Amygdala (tissue), 56 donors: ENCODE measurements at places on chromosomes 6 and 20.

DNA sequence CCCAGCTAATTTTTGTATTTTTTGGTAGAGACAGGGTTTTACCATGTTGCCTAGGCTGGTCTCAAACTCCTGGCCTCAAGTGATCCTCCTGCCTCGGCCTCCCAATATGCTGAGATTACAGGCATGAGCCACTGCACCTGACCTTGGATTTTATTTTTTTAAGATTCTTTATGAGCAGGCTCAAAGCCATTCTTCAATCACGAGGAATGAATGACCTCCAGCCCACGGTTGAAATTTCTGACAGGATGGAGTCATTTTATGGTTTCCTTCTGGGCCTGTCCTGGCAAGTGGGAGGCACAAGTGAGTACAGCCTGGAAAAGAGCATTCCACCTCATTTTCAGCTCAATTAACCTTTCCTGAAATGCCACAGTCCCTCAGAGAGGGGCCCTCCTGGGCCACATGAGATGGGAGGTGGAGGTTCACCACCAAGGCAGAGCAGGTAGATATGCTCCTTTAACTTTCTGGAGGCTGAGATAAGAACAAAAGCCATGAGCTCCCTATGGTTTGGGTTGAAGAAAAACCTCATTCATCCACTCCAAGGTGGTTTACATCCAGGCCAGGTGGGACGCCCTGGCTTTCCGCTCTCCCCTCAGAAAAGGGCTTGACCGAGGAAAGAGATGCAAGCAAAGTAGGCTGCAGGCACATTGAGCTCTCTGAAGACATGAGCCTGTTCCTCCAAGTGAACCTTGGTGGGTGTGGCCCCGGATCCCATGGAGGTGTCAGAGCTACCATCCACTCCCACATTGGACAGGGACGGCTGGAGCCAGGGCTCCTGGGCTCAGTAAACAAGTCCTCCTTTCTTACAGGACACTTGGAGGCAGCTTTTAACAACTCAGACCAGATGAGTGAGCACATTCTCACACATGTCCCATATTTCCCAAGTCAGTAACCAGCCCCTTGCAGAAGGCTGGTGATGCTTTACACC is 208.5 kb upstream of the SSTR4 start:
- no peak for DNase-seq

GRCh38 chr6:93779086-93779841 is 359.9 kb upstream of the EPHA7 start:
- no peak for DNase-seq

GRCh38 chr20:61434341-61434781 is 182.3 kb downstream of the CDH4 start:
- no peak for DNase-seq

DNA sequence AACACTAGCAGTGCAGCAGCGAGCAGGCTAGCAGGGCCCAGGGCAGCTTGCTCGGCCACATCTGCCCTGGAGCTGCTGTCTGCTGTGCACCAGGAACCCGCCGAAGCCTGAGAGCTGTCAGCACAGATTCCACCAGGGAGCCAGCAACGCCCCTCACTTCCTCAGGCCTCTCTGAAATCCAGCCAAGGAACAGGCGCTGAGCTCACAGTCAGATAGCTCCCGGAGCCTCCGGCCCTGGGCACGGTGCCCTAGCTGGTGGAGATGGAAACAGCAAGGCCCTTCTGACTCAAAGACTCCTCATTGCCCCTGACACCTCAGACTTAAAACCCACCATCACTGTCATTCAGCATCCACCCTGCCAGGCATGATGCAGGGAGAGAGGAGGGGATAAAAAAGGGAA is 839.4 kb downstream of the MAFB start:
- peak; percentile 45 for DNase-seq

DNA sequence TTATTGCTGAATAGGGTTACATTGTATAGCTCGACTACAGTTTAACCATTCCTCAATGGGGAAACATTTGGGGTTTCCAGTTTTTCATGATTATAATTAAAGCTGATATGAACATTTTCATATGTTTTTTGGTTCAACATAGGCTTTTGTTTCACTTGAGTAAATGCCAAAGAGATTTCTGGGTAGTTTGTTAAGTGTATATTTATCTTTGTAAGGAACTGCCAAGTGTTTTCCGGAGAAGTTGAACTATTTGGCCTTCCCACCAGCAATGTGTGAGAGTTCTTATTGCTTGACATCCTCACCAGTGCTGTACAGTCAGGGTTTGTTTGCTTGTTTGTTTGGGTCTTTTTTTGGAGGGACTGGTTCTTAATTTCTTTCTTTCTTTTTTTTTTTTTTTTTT is 83.7 kb upstream of the RALY start:
- no peak for DNase-seq

GRCh38 chr20:63703471-63703975 is 4.3 kb downstream of the ARFRP1 start:
- DNase-seq = no peak

DNA sequence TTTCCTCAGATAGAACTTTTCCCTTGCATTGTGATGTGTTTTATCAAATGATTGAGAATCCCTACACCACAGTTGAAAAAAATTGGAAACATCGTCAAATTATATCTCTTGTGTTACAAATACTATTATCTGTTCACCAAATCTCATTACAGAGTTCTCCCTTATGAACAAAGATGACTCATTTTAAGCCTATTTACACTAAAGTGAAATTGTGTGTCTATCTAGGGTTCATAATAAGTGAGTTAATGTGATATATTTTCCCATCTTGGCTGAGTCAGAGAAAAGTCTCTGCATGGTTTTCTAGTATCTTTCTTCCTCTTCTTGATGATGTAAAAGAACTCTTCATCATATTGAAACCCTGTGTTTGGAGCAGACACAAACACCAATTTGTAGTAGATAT is 1263.3 kb upstream of the EYS start:
- DNase-seq = no peak

DNA sequence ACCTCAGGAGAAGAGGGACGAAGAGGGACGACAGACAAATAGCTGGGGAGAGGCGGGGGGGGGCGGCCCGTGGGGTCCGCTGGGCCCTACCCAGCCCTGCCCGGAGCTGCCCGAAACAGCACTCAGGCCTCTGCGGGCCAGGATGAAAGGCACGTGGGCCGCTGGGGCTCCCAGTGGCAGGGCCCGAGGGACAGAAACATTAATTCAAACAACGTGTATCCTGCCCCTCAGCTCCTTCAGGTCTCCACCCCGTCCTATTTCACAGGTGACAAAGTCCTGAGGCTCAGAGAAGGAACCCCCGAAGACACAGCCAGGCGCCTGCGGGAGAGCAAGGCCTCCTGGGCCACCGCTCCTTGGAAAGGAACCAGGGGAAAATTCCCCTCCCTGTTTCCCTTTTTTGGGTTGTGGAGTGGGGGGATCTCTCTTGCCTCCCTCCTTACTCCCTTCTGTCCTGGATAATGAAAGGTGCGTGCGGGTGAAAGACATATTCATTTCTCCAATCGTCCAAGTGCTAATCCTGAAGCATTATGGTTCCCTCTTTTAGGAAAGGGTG is 93.3 kb downstream of the RNASET2 start:
- no peak for DNase-seq

DNA sequence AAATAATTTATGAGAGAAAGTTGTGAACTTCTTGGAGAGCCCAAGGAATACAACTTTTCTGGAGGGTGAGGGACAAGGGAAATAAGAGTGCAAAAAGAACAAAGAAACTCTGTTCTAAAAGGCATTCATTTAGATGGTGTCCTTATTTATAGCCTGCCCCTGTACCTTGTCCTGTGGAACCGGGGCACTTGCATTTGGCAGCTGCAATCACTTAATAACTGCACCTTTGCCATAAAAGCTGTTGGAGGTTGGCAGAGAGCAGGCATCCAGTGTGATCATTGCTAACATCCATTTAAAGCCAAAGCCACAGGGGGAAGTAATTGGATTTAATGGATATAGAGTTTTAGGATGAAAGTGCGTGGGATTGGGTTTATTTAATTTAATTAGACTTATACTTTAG is 50.8 kb upstream of the SGK1 start:
- no peak for DNase-seq
